Aorta (tissue), 5 donors: ENCODE measurements at places on chromosomes 11 and 22. TPM values are rescaled to one million over a fixed set of nuclear protein-coding genes. Genes with fewer than 3 reads are reported as not detected.
A peak's percentile ranks its signal among the peaks of the same experiment; 100 is the strongest.

FOLR2 gene
- total RNA-seq = 85.2 TPM

GRCh38 chr11:70669871-70670675 is 271.7 kb downstream of the CTTN start:
- no peaks in the 10 kb centered on the region for H3K4me1 ChIP-seq
- H3K4me3 ChIP-seq = no peak overlapping the region
- H3K27ac ChIP-seq = no peak overlapping the region
- no peaks in the 10 kb centered on the region for H3K27me3 ChIP-seq
- DNase-seq = no peak

- no peak overlapping the region for H3K27ac ChIP-seq
- peak; percentile 25 for DNase-seq
- no peaks in the 10 kb centered on the region for H3K36me3 ChIP-seq
Observed at GRCh38 chr22:44917372-44918165, 92.2 kb downstream of the PHF21B start.

DNA sequence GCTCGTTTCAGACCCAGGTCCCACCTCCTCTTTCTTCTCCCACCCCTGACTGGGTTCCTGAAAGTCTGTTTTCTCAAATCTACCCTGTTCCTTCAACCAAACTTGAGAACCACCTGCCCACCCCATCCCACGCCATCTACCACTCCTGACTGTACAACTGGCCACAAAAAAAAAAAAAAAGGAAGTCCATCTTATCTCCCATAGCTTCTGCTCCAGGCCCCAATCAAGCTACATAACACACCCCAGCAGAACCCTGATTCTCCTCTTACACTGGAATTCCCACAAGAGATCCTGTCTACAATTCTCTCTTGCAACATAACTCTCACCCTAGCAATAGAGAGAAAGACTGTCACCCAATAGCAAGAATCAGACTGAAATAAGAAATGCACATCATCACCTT is 39.2 kb upstream of the CHST1 start:
- no peak overlapping the region for H3K4me3 ChIP-seq
- H3K4me1 ChIP-seq = no peaks in the 10 kb centered on the region
- H3K27me3 ChIP-seq = no peaks in the 10 kb centered on the region
- no peak for DNase-seq
- H3K27ac ChIP-seq = no peak overlapping the region

GRCh38 chr22:35522225-35523149 is 18.1 kb upstream of the RASD2 start:
- H3K4me3 ChIP-seq = no peak overlapping the region
- no peaks in the 10 kb centered on the region for H3K36me3 ChIP-seq

GRCh38 chr11:232783-233565 is 3.2 kb downstream of the SIRT3 start:
- H3K36me3 ChIP-seq = no peaks in the 10 kb centered on the region
- H3K27ac ChIP-seq = no peak overlapping the region
- peak; percentile 62 for DNase-seq
- no peak overlapping the region for H3K4me3 ChIP-seq
